AG08396 (cell line): ENCODE measurements at places on chromosomes 3 and 15.

GRCh38 chr3:157542711-157543500 is 39.7 kb upstream of the VEPH1 start:
- DNase-seq, result peak; percentile 81

GRCh38 chr15:27268923-27269322 is 297.9 kb downstream of the GABRG3 start:
- DNase-seq, result no peak

DNA sequence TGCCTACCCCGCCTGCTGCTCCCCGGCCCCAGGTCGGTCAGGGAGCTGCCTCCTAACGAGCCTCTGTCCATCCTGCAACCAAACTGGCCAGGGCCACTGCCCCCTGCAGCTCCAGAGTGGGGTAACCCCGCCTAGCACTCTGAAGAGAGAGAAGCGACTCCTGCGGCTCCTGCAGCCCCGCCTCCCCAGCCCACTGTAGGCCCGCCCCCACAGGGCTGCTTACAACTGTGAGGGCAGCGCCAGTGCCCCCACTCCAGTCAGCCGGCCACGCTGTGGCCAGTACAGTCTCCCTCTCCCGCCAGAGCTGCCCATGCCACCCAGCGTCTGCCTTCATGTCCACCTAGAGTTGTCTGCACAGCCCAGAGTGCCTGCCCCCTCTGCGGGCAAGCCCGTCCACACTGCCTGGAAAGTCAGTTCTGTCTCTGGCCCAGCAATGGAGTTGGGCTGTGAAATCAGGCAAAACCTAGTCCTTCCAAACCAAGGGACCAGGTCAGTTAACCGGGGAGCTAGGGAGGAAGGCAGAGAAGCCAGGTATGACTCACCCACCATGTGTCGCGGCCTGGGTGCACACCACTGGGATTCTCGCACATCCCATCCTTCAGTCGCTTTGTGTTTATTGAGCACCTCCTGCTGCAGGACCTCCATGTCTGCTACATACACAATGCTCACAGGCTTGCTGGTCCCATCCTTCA is 2.4 kb downstream of the UCN2 start:
- DNase-seq, result peak; percentile 82

DNA sequence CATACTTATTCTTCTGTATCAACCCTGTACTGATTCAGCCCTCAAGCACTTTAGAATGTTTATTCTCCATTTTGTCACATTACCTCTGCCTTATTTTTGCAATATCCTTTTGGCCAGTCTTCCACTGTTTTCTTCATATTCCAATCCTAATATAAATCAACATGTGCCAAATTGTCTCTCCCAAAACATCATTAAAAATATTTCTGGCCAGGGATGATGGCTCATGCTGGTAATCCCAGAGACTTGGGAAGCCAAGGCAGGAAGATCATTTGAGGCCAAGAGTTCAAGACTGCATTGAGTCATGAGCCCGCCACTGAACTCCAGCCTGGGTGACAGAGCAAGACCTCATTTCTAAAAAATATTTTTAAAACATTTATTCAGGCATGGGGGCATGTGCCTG is 641.4 kb upstream of the CBLB start:
- DNase-seq, result no peak

- no peak for DNase-seq
Observed at GRCh38 chr3:108487439-108487838, 23.0 kb downstream of the MYH15 start.

DNA sequence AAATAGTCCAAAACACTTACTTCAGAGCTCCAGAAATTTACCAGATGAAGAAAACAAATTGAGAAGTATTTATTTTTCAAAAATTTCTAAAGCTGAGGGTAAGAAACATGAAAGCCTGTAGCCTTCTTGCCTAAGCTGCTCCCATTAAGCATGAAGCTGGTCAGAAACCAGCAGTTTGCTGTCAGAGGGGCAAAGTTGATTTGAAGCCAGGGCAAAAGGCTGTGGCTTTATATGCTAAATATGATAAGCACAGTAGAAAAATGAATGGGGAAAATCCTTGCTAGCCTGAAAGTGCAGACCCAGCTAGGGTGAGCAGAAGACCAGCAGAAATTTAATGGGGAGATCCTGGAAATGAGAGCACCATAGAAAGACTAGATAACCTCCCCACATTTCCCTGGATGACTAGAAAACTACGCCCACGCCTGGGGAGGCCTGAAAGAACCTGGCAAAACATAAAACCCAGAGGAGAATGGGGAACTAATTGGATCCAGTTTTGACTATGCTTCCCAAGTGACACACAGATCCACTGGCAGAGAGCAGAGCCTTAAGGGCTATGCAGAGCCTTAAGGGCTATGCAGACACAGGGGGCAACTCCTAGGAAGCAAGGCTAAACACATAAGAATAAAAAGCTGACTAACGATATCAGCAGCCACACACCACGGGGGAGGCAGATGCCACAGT is 43.0 kb upstream of the HEG1 start:
- DNase-seq, result no peak

GRCh38 chr3:189966843-189967242 is 153.9 kb downstream of the P3H2 start:
- DNase-seq, result no peak

- no peak for DNase-seq
Observed at GRCh38 chr3:64073158-64073761, 50.0 kb upstream of the PSMD6 start.

DNA sequence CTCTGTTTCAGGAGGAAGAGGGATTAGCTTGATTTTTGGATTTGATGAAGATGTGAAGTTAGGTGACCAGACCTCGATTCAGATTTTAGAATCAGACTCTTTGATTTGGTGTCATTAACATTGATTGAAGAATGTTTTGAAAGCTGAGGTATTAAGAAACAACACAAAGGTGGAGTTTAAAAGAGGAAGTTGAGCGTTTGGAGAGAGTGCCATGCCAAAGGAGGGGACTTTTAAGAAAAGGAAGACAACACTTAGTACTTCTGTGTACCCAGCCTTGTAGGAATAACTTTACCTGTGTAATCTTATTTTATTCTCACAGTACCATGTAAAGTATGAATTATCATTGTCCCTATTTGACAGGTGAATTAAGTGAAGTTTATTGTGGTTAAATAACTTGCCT is 34.4 kb downstream of the PPARG start:
- no peak for DNase-seq

DNA sequence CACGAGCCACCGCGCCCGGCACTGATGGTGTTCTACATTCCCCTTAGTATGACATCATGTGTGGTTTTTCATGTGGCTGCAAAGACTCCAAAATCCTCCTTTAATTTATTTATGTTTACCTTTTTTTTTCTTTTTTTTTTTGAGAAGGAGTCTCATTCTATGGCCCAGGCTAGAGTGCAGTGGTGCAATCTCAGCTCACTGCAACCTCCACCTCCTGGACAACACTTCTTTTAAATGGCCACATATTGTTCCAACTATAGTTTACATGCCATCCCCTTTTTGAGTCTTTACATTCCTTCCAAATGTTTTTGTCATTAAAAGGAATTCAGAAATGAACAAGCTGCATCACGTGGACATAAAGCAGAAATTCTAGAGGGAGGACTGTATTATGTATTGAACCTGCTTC is 10.3 kb upstream of the CDV3 start:
- DNase-seq, result no peak

GRCh38 chr3:195750797-195751520 is 30.2 kb downstream of the MUC20 start:
- peak; percentile 4 for DNase-seq

DNA sequence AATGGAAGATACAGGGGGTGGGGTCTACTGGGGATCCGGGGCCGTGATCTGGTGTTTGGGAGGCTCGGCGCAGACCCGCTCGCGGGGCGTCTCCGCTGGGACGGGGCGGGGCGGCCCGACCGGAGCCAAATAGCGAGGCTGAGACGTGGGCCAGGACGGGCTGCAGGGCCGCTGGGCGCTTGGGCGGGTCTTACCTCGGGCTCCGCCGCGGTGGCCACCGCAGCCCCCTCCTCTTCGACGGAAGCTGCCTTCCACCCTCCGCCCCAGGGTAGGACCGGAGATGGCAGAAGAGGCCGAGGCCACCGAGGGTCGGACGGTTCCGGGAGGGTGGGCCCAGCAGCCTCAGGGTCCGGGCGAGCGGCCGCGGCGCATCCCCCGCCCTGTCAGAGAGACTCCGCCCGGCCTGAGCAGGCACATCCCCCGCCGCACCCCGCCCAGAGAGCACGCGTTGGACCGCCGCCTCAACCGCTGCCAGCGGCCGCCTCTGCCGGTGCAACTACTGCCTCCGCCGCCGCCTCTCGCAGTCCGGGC is 399 bp downstream of the MYO9A start:
- DNase-seq, result peak; percentile 84

GRCh38 chr3:112561484-112561733 is 353 bp downstream of the ATG3 start:
- no peak for DNase-seq

GRCh38 chr3:116188231-116188785 is 257.0 kb downstream of the LSAMP start:
- DNase-seq, result no peak

DNA sequence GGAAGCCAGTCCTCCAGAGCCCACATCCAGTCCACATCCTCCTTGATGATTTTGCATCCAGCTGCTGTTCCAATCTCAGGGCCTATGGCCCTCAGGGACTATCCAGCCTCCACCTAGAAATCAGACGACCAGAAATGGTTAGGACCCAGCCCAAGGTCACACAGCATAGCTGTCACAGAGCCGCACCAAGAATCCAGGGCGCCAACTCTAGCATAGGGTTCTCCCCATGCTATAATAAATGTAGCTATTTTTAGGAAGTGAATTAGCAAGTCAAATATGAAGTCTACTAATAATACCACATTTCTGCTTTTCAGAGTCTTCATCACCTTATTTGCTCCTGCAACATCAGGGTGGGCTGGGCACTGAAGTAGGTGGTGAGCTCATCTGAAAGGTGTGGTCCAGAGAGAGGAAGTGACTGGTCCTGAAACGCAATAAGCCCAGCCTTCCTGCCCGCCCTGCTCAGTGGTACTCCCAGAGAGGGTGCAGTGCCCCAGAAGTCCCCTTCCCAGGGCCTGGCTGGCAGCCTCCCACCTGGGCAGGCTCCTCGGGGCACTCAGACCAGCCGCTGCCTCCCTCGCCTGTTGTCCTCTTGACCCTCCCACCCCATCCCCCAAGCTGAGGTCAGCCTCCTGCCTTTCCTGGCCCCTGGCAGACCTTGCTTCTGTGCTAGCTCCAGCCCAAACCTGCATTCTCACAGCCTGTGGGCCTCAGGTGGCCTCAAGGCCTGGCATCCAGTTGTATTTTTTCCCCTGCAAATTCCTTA is 17.6 kb upstream of the CYP11A1 start:
- no peak for DNase-seq

DNA sequence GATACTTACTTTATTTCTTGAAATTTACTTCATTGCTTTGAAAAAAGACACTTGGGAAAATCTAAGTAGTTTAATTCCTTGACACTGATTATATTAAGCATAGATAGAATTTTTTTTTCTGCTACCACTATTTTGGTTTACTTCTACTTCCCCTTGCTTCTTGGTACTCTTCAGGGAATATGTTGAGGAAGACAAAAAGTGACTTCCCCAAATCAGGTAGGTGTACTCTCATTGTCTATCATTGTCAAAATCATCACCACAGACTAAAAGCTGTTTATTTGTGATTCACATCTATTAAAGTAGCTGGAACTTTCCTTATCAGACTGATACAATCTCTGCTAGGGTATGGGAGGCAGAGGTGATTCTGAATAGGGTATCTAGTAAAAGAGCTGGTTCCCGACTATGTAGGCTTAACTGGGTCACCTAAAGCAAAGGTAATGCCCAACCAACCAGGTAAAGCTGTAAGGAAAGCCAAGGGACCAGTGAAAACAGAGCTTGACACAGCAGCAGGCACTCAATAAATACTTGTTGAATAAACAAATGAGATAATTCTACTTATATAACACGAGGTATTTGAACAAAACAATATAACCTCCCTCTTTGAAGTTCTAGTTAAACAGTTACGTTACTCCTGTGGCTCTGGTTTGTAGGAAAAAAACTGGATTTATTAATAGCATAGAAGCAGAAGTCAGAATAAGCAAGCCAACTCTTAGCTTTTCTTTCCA is 346.9 kb downstream of the PLCL2 start:
- DNase-seq, result no peak

DNA sequence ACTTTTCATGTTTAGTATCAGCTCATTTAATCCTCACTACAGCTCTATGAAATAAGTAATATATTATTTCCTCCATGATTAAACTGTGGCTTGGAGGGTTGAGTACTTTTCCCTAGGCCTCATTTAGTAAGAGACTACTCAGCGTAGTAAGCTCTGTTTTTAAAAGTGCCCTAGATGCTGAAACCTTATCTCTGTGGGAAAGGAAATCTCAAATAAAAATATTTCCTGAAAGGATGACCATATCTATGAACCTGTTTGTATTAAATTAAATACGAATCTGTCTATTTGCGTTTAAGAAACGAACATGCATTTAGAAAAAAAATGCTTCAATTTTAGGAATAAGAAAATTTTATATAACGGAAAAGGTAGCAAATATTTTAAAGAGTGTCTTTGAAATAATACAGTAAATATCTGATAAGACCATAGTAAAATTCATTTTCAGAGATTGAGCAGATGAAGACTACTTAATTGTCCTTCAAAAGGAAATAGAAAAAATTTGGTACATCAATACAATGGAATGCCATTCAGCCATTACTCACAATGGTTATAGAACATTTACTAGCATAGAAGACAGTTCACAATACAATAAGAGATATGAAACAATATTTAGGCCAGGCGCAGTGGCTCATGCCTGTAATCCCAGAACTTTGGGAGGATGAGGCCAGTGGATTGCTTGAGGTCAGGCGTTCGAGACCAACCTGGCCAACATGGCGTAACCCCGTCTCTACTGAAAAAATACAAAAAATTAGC is 56.2 kb downstream of the ATG7 start:
- DNase-seq, result no peak

DNA sequence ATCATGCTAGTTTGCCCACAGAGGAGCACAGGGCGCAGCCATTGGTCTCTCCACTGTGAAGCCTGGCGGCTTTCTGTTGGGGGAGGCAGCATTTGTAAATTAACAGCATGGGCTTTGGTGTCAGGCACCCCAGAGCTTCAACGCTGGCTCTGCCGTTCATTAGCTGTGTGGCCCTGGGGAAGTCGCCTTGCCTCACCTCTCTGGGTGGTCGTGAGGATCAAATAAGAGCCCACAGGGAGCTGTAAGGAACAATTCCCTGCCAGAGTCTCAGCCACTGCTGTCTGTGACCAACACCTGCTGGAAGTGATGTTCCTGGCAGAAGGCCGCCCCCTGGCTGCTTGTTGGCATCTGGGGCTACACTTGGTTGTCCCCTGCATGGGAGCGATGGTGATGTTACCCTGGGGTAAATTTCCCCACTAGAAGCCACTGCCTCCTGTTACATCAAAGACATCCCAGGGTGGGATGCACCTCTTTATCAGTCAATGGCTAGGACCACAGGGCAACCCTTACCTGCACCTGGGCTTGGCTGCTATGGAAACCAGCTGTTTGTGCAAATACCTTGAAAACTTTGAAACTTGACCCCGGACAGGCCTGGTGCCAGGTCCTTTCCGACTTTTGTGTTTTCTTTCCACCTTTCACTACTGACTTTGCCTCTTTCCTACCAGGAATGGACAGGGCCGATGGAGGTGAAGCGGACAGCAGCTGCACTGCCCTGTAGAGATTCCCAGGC is 36.9 kb downstream of the DNASE1L3 start:
- DNase-seq, result no peak

- peak; percentile 26 for DNase-seq
Observed at GRCh38 chr3:152302521-152303021, 33.8 kb downstream of the MBNL1 start.
